ENCODE measurements at places on chromosomes 11 and 22. TPM values are rescaled to one million over a fixed set of nuclear protein-coding genes. Genes with fewer than 3 reads are reported as not detected.

The PLAAT3 gene
- 3.1 TPM for total RNA-seq

GRCh38 chr22:48139776-48140175, 1377.3 kb downstream of the TBC1D22A start:
- H3K27ac ChIP-seq: no peak overlapping the region
- no peaks in the 10 kb centered on the region for H3K36me3 ChIP-seq
- H3K27me3 ChIP-seq: peaks cover 10% of the 10 kb centered on the region
- H3K4me3 ChIP-seq: no peak overlapping the region
- DNase-seq: no peak

GRCh38 chr11:72491001-72491400, 56.7 kb upstream of the CLPB start:
- peaks cover 4% of the 10 kb centered on the region for H3K4me1 ChIP-seq
- H3K36me3 ChIP-seq: no peaks in the 10 kb centered on the region
- no peak for DNase-seq
- peaks cover 28% of the 10 kb centered on the region for H3K27me3 ChIP-seq
- no peak overlapping the region for H3K27ac ChIP-seq

The HARBI1 gene
- total RNA-seq: 4.3 TPM

The SCN4B gene
- total RNA-seq: 0.07 TPM

- H3K36me3 ChIP-seq: no peaks in the 10 kb centered on the region
- DNase-seq: no peak
- no peak overlapping the region for H3K4me3 ChIP-seq
- no peak overlapping the region for H3K27ac ChIP-seq
- H3K27me3 ChIP-seq: no peaks in the 10 kb centered on the region
Observed at GRCh38 chr11:59259867-59260475, 47.2 kb upstream of the MPEG1 start.

DNA sequence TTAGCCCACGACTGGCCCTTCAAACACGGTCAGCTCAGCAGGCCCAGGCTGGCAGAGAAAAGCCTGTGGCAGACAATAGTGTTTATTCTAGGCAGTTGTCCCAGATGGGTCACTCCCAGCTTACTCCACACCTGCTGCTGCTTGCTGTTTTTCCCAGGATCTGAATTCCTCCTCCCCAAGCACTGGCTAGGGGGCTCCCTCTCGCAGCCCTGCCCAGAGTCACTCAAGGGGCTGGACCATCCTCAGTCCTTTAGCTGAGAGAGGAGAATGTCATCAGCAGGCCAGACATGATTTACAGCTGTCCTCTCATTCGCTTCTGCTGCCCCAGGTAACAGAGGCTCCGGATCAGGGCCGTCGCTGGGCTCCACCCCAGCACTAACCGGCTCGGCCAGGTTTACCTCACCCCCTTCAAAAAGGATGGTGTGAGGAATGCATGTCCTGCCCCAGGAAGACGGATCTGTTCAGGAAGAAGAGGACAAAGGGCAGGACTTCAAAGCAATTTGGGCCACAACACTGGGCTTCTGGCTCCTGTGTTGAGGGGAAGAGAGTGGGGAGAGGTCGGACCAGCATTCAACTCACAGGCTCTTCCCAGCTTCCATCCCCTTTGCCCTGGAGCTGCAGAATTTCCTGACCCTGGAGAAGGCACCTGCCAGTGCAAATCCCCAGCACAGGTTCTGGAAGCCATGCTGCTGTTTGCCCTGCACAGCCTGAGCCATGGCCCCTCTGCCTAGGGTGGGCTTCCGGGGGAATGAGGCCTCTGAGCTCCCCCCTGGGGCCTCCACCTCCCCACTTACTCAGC, 59.7 kb upstream of the BARX2 start:
- no peaks in the 10 kb centered on the region for H3K27me3 ChIP-seq
- no peak for DNase-seq
- no peak overlapping the region for H3K4me3 ChIP-seq
- no peak overlapping the region for H3K27ac ChIP-seq

- DNase-seq: no peak
- peaks cover 68% of the 10 kb centered on the region for H3K27me3 ChIP-seq
- H3K4me3 ChIP-seq: no peak overlapping the region
- peaks cover 17% of the 10 kb centered on the region for H3K4me1 ChIP-seq
Observed at GRCh38 chr11:46914363-46914762, 4.0 kb downstream of the LRP4 start.

GRCh38 chr11:117688255-117688797, 108.7 kb downstream of the DSCAML1 start:
- no peak overlapping the region for H3K4me3 ChIP-seq
- peaks cover 4% of the 10 kb centered on the region for H3K27me3 ChIP-seq
- H3K4me1 ChIP-seq: no peaks in the 10 kb centered on the region

DNA sequence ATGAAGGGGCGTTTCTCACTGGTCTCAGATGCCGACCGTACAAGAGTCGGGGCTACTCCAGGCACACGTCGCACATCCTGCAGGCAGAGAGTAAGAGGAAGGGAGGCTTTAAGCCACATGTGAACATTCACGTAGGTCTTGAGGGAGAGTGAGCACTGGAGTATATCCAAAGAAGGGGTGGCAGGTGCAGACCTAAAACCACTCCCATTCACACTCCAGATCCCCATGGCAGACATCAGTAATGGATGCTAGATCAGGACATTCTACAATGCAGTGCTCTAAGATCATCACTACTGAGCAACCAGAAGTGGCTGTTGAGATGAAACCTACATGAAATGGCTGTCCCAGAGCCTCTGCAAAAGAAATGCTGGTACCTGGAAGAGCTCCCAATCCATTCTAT, 39.0 kb downstream of the WT1 start:
- H3K27me3 ChIP-seq: peaks cover 14% of the 10 kb centered on the region
- H3K36me3 ChIP-seq: no peaks in the 10 kb centered on the region
- no peak overlapping the region for H3K4me3 ChIP-seq
- H3K4me1 ChIP-seq: no peaks in the 10 kb centered on the region
- H3K27ac ChIP-seq: no peak overlapping the region
- no peak for DNase-seq

DNA sequence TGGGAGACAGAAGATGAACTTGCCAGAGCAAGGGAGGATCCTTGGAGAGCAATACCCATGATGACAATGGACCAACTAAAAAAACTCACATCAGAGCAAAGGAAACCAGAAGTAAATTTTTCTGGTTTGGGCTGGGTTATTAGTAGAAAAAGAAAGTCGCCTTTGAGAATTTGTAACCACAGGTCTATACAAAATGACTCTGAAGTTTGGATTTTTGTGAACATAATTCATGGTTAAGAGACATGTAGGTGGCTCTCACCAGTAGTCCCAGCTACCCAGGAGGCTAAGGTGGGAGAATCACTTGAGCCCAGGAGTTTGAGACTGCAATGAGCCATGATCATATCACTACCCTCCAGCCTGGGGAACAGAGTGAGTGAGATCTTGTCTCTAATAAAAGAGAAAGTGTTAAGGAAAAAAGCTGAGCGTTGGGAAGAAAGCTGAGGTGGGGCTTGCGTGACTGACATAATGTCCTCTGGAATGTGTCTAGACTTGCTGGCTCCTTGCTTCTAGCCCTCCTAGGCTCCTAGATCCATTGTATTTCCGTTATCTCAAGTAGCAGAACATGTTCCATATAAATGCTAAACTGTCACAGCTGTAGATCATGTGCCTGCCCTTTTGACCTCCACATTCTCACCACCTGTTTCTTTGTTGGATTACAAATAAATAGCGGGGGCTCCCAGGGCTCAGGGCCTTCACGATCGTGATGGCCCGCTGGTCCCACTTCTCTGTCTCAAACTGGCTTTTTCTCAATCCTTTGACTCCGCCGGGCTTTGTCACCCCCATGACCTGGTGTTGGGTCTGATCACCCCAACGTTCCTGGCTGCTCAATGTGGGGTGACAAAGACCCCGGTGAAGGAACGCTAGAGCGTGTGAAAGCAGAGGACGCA, 56.2 kb upstream of the SC5D start:
- peak overlapping the region; percentile 1 for H3K4me3 ChIP-seq
- peak overlapping the region; percentile 59 for H3K27ac ChIP-seq
- H3K27me3 ChIP-seq: peaks cover 34% of the 10 kb centered on the region

All from activated CD4-positive, alpha-beta T cell treated with anti-CD3 and anti-CD28 coated beads, Interleukin-2, amount 10 ng/mL, durations not matched to agents 24 days and 14 days (primary cell).